Activated T-helper 17 cell treated with anti-CD3 and anti-CD28 coated beads, Interleukin-2, amount 50 U/mL, for 72 hours (primary cell): ENCODE measurements at places on chromosomes 16 and 17.

DNA sequence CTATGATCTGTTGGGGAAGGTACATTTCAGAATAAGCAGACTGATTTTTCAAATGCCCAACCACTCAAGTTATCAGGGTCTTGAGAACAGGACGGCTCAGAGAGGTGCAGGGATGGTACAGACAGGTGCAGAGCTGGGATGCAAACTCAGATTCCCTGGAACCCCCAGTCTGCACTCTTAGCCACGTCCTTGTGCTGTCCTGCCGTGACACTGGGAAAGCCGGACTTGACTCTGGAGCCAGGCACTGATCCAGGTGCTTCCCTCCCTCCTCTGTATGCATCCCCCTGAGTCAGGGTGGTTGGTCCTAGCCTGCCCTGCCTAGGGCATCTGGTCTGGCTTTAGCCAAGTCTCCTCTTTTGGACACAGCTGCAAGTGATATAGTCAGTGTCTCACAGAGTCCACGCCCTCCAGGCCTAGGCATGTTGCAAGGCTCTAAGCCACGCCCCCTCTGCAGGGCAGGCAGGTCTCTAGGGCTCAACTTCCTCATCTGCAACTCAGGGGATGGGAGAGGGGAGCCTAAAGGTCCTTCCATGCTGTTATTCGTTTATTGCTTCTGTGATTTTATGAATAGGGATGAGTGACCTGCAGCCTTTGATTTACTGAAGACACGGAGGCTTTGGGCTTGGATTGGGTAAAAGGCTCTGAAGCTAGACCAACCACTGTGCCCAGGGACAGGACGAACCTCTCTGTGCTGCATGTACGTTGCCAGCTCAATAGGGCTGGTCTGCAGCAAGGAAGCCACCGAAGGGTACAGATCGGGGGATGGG is 97.3 kb downstream of the SDK2 start:
- no peak for ATAC-seq

DNA sequence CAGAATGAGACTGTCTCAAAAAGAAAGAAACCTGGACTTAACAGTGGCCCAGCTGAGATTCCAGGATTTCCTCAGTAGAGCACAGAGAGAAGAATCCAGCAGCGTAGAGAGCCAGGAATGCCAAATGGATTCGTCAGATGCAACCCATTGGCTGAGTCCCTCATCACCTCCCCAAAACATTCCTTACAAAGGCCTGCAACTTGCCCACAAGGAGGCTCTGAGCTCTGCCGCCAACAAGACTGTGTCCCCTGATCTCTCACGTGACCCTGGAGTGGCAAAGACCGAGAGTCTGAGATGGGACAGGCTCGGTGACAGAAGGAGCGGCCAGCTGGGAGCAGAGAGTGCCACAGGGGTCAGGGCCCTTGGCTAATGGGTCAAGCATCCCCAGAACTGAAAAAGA is 6.9 kb upstream of the CHMP6 start:
- ATAC-seq, result no peak

DNA sequence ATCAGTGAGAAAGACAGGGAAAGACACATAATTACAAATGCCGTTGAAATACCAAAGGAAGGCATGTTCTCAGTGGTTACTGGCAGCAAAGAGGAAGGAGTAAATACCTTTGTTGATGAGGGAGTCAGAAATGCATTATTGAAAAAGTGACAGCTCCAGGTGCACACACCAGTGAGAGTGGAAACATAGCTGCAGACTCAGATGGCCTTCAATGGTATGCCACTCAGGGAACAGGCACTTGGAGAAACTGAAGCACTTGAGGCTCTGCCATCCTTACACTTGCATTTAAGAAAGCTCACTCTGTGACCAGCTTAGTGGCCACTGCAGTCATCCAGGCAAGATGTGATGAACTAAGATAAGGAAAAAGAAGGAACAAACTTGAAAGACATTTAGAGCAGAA is 29.9 kb downstream of the NOG start:
- ATAC-seq, result no peak

GRCh38 chr16:58462089-58462488 is 37.9 kb upstream of the NDRG4 start:
- no peak for ATAC-seq

- ATAC-seq, result no peak
Observed at GRCh38 chr16:27129401-27129800, 62.7 kb downstream of the C16orf82 start.
